Sigmoid colon (tissue), 7 donors: ENCODE measurements at places on chromosomes 3 and 15. TPM values are rescaled to one million over a fixed set of nuclear protein-coding genes. Genes with fewer than 3 reads are reported as not detected.

The TEX55 gene
- not detected for total RNA-seq

The HRH1 gene
- total RNA-seq = 5.3 TPM

DNA sequence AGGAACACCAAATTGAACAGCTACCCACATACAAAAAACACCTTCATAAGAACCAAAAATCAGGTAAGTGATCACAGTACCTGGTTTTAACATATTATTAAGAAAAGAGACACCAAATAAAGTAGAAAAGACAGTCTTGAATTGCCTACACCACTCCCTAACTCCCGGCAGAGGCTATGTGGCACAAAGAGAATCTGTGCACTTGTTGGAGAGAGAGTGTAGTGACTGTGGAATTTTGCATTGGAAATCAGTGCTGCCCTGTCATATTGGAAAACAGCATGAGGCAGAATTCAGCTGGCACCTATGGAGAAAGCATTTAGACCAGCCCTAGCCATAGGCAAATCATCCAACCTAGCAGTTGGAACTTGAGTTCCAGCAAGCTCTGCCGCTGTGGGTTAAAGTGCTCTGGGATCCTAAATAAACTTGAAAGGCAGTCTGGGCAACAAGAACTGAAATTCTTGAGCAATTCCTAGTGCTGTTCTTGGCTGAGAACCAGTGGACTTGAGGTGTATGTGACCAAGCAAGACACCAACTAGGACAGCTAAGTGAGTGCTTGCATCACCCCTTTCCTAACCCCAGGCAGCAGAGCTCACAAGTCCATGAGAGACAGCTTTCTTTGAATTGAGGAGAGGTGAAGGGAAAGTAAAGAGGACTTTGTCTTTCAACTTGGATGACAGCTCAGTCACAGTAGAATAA, 969.6 kb upstream of the ALCAM start:
- no peak overlapping the region for H3K27ac ChIP-seq
- H3K4me3 ChIP-seq = no peak overlapping the region
- H3K36me3 ChIP-seq = no peaks in the 10 kb centered on the region
- H3K27me3 ChIP-seq = no peaks in the 10 kb centered on the region

- peaks cover 8% of the 10 kb centered on the region for H3K4me1 ChIP-seq
- peak; percentile 53 for DNase-seq
- H3K36me3 ChIP-seq = peaks cover 18% of the 10 kb centered on the region
- no peaks in the 10 kb centered on the region for H3K27me3 ChIP-seq
- H3K27ac ChIP-seq = no peak overlapping the region
Observed at GRCh38 chr3:126447456-126448106, 28.1 kb downstream of the ZXDC start.

DNA sequence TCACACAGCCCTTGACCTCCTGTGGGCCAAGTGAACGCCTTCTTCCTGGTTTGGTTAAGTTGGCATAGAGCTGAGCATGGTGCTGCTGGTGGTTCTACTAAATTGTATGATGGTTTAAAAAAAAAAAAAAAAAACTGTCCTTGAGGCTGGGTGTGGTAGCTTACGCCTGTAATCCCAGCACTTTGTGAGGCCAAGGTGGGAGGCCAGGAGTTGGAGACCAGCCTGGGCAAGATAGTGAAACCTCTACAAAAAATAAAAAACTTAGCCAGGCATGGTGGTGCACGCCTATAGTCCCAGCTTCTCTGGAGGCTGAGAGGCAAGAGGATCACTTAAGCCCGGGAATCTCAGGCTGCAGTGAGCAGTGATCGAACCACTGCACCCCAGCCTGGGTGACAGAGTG, 58.9 kb upstream of the FLNB start:
- no peak overlapping the region for H3K4me3 ChIP-seq
- H3K27me3 ChIP-seq = no peaks in the 10 kb centered on the region

DNA sequence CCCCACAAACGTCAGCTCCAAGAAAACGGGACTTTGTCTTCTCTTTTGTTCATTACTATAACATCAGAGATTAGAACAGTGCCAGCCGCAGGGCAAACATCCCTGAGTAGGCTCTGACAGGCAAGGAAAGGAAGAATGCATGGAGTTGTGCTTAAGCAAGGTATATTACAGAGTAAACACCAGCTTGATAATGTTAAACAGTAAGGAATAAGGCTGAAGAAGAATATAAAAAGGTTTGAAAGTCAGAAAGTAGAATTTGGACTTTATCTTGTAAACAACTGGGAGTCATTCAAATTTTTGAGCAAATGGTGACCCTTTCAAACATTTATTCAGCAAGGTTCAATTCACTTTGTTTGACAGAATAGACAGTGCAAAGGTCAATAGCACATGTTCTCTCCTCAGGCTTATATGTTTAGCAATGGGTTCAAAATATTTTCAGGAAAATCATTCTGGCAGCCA, 11.0 kb downstream of the GABPB1 start:
- H3K27me3 ChIP-seq = no peaks in the 10 kb centered on the region
- DNase-seq = no peak
- peaks cover 2% of the 10 kb centered on the region for H3K4me1 ChIP-seq
- H3K4me3 ChIP-seq = no peak overlapping the region
- H3K36me3 ChIP-seq = no peaks in the 10 kb centered on the region
- H3K27ac ChIP-seq = no peak overlapping the region

- DNase-seq = no peak
- H3K27me3 ChIP-seq = no peaks in the 10 kb centered on the region
- H3K36me3 ChIP-seq = peaks cover 30% of the 10 kb centered on the region
- no peak overlapping the region for H3K27ac ChIP-seq
Observed at GRCh38 chr3:10286133-10286524, 6.6 kb downstream of the GHRL start.

DNA sequence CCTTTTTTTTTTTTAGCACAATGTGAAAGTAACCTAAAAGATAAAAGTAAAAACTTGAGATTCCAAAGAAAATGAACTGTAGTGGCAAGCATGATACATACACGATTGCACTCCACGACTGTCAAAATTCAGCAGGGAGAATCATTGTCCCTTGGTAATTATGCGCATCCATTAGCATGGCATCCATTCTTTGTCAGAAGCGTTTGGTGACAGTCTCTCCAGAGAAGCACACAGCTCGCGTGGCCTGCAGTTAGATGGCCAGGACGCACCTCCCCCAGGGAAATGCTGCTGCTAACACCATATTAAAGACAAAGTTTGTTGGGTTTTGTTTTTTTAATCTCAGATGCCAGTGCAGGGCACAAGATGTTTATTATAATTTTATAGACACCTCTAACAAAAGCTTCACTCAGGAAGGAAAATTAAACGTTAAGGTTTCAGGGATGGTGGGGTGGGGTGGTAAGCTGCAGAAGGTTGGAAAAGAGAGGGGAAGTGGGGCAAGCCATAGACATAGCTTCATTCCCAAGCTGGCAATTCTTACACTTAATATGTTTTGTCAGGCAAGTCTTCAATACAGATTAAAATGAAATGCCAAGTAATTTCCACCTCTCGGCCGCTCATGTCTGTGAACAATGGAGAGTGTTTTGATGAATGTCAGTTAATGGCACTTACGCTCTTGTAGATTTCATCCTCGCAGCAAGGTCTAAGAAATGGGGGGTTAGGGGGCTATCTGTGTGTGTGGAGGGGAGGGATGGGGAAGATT, 142.8 kb upstream of the TOPAZ1 start:
- H3K27me3 ChIP-seq = no peaks in the 10 kb centered on the region
- H3K36me3 ChIP-seq = no peaks in the 10 kb centered on the region
- no peak overlapping the region for H3K4me3 ChIP-seq
- H3K27ac ChIP-seq = no peak overlapping the region
- H3K4me1 ChIP-seq = no peaks in the 10 kb centered on the region

GRCh38 chr3:31035681-31036080, 141.2 kb upstream of the GADL1 start:
- H3K4me3 ChIP-seq = no peak overlapping the region
- DNase-seq = no peak
- H3K36me3 ChIP-seq = no peaks in the 10 kb centered on the region
- H3K27me3 ChIP-seq = no peaks in the 10 kb centered on the region
- H3K27ac ChIP-seq = no peak overlapping the region

DNA sequence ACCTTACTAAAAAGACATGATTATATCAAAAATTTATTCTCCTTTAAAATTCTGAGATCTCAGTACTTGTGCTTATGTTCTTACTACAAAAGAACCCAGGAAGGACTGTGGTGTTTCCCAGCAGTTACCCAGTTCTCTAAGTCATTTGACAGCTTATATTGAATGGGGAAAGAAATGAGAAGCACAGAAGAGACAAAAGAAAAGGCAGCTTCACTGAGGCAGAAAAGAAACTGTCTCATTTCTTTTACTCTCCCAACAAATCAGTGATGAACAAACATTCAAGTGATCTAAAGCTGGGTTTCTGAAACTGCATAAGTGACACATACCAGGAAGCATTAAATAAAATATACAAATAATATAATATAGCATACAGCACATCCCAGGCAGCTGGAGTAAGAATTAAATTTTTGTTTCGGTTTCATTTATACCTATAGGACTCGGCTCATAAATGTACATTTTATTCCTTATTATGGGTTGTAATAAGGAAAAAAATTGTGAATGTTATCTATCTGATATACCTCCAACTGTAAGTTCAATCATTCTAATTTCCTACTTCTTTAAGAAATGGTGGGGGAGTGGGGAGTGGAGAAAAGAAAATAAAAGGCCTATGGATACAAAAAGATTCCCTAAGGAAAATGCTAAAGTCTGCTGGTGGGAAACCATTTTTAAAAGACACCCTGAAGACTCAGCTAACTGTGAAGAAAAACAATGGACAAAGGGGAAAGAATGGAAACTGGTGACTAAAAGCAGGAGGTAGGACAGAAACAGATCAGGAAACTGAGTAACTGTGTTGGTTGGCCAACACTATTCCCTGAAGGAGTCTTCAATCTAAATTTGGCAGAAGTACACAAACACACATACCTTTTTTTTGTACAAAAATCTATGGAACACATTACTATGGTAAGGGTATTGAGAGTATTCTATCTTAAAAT, 156.8 kb downstream of the TBC1D5 start:
- H3K4me3 ChIP-seq = no peak overlapping the region
- no peak for DNase-seq
- H3K36me3 ChIP-seq = no peaks in the 10 kb centered on the region
- no peaks in the 10 kb centered on the region for H3K27me3 ChIP-seq
- no peaks in the 10 kb centered on the region for H3K4me1 ChIP-seq
- no peak overlapping the region for H3K27ac ChIP-seq
